NCI-H510A treated with DMSO at 0.1 percent for 48 hours (cell line): ENCODE measurements at places on chromosomes 12 and 14.
A peak's percentile ranks its signal among the peaks of the same experiment; 100 is the strongest.

- DNase-seq = no peak
Measured at GRCh38 chr14:29710015-29710414, 217.6 kb downstream of the PRKD1 start.

- DNase-seq = no peak
Measured at GRCh38 chr12:42631513-42631912, 42.0 kb upstream of the PRICKLE1 start.

DNA sequence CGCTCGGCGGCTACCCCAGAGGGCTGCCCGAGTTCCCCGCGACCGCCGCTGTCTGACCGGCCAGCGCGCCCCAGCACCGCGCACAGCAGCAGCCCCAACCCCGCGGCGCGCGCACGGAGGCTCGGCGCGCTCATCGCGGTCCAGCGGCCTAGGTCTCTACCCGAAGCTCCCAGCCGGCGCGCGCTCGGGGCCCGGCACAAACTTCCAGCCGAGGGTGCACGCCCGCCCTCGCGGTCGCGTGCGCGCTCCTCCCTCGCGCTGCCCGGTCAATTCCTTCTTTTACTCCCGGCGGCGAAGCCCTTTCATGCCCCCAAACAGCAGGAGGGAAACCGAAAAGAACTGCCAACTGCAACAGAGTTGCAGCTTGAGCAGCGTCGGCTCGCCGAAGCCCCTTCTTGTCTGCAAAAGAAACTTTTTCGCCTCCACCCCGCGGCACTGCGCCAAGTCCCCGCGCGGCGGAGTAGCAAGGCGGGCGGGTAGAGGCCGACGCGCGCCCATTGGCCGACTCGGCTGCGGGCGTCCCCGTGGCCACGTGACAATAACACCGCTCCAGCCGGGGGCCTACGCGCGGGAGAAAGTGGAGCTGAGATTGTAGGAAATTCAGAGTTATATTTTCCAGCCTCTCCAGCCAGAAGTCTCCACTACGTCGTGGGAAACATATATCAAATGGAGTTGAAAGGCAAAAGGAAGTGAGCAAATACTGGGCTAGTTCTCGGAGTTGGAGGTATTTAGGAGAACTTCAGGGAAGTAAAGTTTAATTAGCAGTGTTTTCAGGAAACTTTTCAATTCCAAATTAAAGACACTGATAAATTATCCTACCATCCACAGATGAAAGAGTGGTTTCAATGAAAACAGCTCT lies at the start of gene LRIG3:
Gene LRIG3, minus strand, starts transcription at position 403 of the 859 bp plus-strand sequence. Its CDS starts 269 bp downstream, at position 134.
- peak; percentile 67 for DNase-seq

- no peak for DNase-seq
Measured at GRCh38 chr12:1360441-1361210, 233.8 kb downstream of the FBXL14 start.

GRCh38 chr12:109047081-109047805 lies 5.1 kb upstream of the USP30 start:
- DNase-seq = no peak

DNA sequence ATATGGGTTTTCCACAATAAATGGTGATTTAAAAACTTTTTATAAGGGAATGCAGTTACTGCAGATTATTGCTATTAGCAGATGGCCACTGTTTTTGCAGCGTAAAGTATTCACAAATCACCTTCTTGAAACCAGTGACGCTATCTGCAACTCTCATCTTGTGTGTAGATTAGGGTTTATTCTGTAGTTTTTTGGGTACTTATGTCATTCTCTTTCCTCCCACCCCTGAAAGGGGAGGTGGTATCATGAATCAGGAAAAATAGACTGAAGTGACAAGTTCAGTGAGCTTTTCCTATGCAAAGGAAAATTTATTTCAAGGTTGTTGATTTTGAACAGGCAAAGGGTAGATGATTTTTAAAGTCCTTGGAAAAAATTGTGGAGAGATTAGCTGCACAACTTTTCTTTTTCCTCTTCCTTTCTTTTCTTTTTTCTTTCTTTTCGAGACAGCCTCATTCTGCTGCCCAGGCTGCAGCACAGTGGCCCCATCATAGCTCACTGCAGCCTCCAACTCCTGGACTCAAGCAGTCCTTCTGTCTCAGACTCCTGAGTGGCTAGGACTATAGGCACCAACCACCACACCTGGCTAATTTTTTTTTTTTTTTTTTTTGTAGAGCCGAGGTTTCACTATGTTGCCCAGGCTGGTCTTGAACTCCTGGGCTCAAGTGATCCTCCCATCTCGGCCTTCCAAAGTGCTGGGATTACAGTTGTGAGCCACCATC lies 1.6 kb downstream of the FRS2 start:
- DNase-seq = no peak

DNA sequence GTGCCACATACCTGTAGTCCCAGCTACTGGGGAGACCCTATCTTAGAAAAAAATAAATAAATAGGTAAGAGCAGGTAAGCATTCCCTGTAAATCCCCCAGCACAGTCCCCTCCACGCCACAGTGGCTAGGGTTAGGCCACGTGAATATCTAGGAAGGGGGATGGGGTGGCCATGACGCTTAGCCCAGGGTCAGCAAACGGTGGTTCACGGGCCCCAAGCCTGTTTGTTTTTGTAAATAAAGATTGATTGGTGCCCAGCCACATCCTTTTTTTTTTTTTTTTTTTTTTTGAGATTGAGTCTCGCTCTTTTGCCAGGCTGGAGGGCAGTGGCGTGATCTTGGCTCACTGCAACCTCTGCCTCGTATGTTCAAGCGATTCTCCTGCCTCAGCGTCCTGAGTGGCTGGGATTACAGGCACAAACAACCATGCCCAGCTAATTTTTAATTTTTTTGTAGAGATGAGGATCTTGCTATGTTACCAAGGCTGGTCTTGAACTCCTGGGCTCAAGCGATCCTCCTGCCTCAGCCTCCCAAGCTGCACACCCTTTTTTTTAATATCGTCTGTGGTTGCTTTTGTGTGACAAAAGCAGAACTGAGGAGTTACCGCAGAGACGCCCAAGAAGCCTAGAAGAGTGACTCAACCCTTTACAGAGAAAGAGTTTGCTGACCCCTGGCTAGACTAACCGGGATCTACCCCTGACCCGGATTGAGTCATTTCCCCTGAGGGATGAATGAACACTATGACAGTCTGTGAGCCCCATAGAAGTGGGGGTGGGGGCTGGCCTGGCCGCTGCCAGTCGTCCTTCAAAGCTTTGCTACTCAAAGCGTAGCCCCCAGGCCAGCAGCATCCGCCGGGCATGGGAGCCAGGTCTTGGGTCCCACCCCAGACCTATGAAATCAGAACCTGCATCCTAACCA lies 113.7 kb upstream of the NCOR2 start:
- no peak for DNase-seq

- no peak for DNase-seq
Measured at GRCh38 chr12:80498059-80498728, 54.2 kb downstream of the PTPRQ start.

GRCh38 chr12:42255221-42255865 lies 17.3 kb upstream of the YAF2 start:
- no peak for DNase-seq

DNA sequence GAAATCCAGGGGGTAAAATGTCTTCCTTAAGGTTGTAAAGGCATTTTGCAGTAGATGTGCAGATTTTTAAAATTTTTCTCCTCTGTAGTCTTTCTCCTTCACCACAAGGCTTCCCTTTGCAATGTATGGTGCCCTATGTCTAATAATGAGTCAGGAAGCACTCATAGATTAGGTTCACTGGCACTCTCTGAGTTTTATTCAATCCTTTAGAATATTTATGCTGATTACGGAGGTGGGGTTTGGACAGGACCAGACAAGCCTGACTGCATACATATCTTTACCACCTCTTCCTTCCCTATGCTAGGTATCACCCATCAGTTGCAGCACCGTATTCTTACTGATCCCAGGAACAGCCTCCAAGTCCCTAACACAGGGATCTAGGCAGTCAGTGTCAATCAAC lies 99.5 kb downstream of the NEDD1 start:
- DNase-seq = no peak

DNA sequence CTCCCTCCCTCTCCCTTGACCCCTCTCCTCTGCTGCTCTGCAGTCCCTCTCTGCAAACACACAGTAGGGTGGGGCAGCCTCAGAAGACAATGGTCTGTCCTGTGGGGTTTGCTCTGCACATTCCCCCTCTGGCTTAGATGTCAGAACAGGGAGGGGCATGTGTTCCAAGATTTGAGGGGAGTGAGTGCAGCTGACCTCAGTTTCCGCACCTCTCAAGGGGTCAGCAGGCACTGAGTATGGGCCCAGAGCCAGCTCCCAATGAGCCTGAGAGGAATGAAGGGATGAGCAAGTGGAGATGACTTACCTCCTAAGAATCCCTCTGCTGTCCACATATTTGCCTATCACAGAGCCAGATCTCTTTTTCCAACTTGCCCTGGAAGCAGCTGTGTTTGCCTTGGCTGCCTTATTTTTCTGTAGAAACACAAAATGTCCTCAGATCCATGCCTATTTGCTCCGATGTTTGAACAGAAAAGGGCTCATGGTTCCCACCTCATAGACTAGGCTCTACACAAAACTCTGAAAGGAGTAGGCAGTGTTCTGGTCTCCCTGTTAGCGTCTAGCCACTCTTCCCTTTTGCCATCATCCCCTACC lies 111.4 kb downstream of the CRACR2A start:
- no peak for DNase-seq

DNA sequence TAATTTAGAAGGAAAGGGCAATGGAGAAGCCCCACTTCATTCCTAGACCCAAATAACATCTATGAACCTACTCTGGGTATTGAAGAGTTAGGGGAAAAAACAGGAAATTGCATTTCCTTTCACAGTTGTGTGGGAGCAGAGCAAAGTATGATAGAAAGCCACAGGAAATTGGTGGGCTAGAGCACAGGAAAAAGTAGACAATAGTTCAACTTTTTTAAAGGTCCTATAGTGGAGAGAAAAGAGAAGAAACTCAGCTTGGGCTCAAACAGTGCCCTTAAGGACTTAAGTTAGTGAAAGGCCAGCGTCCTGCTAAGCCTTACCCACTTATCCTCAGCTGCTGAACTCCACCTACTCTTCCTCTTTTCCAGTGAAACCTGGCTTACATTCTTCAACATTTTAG lies 258.1 kb downstream of the DPY19L2 start:
- no peak for DNase-seq

GRCh38 chr12:6460751-6461371 lies 9.0 kb downstream of the TAPBPL start:
- no peak for DNase-seq

DNA sequence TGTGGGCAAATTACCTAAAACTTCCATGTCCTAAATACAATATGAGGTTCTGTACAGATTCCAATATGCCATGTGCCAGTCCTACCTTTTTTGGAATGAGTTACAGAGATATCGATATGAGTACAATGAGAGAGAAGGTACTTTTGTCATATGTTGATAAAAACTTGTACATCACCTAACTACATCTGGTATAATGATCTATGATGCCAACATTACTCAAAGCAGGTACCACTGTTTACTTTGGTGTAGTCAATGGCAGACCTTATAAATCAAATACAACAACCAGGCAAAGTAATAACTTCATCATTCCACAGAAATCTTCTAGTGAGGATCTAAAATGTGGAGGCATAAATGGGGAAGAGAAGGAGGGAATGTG lies 12.7 kb downstream of the TEP1 start:
- DNase-seq = no peak

DNA sequence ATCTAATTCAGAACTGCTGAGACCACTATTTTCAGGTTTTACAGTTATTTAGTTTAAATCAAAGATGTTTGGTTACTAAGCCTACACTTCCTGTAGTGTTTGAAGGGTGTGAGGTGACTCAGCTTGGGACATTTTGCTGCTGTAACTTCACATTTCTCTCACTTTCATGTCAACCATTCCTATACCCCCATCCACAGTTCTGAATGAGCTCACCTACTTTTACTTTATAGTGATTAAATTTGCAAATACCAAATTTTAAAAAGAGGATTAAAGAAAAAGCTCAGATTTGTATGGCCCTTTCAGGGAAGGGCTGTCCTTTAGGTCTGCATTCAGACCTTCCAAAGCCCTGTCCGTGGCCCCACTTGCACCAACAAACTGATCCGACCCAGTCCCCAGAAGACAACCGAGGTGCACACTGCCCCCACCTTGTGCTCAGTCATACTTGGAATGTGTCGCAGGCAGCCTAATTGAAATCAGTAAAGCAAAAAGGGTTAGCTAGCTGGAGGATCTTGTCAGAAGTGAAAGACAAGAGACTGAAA lies 174.4 kb downstream of the MON2 start:
- DNase-seq = no peak

- DNase-seq = no peak
Measured at GRCh38 chr12:112803620-112804282, 12.2 kb downstream of the RPH3A start.

DNA sequence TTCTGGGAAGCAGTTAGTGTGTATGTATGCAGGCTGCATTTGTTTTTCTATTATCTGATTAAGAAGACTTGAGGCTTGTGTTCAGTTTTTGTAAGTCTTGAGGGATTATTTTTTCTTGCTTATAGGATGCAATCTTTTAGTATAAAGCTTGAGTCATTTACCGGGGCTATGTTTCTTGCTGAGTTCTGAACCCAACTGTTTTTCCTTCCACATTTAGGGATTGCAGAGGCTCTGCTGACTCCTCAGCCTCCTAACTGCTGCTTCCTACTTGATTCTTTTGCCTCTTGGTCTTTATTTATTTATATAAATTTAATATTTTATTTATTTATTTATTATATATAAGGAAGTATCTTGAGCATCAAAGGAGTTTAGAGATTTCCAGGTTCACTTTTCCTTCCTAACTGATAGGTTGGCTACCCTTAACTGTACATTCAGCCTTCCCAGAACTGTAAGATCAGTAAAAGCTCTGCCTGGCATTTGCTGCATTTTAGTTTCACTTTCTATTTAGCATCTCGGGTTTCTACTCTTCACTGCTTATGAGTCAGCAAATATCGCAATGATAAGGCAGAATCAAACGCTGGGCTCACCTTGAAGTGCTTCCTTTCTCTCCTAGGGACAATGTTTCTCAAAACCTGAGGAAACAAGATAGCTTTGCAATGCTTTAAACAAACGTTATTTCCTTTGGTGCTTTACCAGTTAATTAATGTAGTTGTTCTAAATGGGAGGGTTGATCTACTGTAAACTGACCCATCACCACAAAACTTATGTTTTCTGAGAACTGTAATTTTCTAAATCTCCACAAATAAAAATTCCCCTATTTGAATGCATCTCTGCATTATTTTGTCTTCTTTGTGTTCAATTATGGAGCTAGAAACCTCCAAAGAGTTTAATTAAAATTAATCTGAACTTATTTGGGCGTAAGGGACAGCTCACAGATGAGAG lies 1183.7 kb upstream of the TMEM132C start:
- DNase-seq = peak; percentile 95

DNA sequence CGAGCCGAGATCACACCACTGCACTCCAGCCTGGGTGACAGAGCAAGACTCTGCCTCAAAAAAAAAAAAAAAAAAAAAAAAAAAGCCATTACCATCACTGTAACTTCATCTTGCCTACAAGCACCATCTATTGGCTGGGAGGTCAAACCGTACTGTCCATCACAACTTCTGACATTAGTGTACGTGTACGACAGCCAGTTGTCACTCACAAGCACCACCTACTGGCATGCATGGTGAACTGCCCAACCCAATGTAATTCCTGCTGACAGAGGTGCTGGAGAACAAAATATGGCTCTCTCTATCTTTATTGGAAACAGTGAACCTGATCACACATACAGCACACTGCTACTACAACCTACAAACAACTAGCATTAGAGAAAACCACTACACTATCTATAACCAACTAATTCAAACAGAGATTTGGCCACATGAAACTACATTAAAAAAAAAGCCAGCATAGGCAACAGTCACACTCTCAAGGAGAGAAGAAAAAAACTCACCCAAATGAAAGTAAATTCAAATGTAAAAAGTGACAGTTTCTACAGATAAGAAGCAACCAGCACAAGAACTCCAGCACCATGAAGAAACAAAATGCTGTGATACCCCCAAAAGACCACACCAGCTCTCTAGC lies 82.3 kb downstream of the PUS7L start:
- no peak for DNase-seq
